ENCODE measurements at places on chromosomes 4 and X.
A peak's percentile ranks its signal among the peaks of the same experiment; 100 is the strongest.

DNA sequence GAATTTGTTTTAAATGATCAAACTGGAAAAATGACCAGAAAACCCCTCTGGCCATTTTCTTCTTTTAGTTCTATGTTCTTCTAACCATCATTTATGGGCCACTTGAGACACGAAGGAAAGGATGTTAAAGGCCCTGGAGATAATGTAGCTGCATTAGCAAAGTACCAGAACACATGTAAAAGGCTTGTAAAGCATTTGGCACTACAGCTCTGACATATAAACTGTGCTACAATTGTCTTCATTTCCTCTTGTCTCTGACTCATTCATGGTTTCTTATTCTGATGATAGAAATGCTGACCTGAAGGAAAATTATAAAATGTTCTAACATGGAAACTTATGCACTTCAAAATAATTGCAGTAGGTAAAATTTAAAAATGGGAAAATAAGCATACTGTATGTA lies 388.7 kb downstream of the FAT4 start:
- no peak for DNase-seq

DNA sequence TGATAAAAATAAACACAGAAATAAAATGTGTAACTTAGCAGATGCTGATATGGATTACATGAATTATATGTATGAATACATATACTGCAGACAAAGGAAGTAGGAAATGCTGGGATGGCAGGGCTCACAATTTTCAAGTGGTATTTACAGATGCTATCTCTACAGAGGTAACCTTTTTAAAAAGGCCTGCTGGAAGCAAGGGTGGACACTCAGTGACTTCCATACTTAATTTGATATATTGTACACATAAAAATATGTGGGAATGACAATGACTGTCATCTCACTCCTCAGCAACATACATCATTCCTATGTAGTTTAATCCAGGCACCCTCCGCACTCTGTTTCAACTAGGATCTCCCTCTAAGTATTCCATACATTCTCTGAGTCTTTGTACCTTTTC lies 452.9 kb downstream of the DTHD1 start:
- no peak for DNase-seq

- DNase-seq: no peak
These were observed 10.5 kb downstream of the PPAT start for GRCh38 chr4:56424697-56425514.

- DNase-seq: no peak
These were observed 4.2 kb upstream of the CUL4B start for GRCh38 chrX:120564925-120565324.

DNA sequence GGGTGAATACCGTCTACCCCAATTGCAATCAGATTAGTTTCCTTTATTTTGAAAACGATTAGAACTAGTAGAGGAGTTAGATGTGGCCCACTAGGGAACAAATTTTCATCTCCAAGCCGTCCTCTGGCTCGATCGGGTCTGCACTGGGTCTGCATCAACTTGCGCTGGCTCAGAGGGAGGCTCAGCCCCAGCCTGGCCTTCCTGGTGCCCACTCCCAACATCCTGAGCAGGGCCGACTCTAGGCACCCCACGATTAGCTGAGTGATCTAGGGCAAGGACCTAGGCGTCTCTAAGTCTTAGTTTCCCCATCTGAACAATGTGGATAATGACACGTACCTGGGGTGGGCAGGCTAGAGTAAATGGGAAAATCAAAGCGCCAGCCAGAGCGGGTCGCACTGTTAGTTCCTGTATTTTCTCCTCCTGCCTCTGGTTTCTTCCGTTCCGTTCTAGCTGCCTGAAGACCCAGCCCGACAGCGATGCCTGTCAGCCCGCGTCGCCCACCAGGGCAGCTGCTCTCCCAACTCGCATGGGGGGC lies 7.7 kb upstream of the HAND2 start:
- no peak for DNase-seq

DNA sequence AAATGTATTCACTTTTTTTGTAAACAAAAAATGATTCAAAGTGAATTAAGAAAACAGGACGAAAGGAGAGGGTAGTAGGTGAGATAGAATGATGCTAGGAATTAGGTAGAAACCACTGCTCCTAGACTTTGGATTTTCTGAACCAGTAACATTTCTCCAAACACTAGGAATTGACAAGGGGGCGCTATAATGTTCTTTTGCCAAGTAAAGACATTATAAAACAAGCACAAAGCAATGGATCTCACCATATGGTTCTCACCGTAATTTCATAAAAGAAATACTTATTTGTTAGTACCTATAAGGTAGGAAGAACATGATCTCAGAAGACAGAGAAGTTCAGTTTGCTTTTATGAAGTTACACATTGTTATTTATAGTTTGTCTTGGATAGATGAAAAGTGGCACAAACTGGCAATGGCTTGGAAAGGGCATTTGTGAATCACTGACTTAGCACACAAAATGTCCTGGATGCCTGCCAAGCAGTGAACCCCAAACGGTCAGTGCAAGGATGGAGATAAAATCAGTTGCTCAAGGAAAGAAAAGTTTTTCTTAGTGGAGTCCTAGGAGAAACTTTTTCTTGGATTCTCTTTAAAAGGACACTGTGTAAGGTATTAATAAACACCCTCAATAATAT lies 8.1 kb upstream of the TBC1D1 start:
- no peak for DNase-seq

DNA sequence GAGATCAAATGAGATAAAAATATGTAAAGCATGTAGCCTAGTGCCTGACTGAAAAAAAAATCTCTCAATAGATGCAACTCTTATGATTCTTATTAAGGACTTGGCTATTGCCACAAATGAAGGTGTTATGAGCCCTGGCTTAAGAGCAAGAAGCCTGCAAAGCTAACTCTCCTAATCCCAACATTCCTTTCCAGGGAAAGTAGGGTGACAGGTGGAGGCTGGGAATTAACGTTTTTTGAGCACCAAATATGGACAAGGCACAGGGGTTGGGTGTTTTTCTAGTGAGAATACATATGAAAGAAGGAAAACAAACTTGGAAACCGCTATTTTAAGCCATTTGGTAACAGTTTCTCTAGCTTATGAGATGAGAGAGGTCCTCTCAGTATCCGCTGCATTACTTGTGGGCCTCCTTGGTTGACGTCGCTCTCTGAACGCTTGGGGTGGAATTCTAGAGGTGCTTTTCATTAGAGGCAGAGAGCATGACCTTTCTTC lies 2.4 kb downstream of the RHOH start:
- no peak for DNase-seq

GRCh38 chrX:12978205-12979025 lies 3.5 kb downstream of the TMSB4X start:
- peak; percentile 17 for DNase-seq

- no peak for DNase-seq
These were observed 165.5 kb upstream of the PDE5A start for GRCh38 chr4:119794113-119794512.

Measured in hippocampal formation (tissue), 2 donors.